ENCODE measurements at places on chromosomes 16 and 17.

DNA sequence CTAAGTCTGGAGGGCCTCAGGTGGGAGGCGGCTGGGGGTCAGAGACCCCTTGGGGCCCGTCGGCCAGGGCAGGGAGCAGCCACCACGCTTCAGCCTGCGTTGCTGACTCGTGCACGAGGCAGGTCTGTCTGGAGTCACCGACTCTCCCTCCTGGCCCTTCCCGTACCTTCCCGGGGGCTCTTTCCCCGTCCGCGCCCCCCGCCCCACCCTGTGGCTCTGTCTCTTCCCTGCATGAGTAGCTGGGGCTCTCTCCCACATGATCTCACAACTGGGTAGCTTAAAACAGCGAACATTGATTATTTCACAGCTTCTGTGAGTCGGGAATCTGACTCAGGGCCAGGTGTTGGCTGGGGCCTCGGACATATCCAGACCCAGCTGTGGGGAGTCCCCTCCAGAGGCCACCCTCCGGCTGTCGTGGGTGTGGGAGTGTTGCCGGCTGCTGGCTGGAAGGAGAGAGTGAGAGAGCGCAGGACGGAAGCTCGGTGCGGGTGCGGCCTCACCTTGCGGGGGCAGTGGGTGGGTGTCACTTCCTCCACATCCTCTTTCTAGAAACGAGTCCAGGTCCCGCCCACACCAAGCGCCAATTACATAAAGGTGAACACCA, 17.3 kb downstream of the BAHCC1 start:
- no peak for DNase-seq

GRCh38 chr16:86167061-86167460, 268.1 kb downstream of the IRF8 start:
- no peak for DNase-seq

GRCh38 chr17:44267818-44268490, at the start of gene SLC4A1:
Gene SLC4A1, minus strand, starts transcription at chr17:44268135. Its CDS starts 5,269 bp downstream, at chr17:44262866.
- peak; percentile 28 for DNase-seq

DNA sequence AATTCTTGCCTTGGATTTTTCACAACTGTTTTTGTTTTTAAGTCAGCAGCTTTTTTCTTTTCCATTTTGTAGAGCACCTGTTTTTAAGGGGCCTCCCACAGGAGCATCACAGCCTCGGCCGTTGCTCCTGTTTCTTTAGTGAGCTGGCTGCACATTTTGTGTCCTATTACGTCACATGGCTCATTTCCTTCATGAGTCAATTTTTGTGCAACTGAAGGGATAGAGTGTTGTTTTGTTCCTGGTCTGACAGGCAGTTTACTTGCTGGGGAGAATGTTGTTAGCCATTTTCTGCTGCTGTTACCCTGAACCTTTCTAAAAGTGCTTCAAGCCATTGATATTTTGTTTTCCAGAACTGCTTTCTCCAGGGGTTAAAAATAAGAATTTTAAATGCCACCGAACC, 45.0 kb upstream of the CRISPLD2 start:
- DNase-seq: no peak

DNA sequence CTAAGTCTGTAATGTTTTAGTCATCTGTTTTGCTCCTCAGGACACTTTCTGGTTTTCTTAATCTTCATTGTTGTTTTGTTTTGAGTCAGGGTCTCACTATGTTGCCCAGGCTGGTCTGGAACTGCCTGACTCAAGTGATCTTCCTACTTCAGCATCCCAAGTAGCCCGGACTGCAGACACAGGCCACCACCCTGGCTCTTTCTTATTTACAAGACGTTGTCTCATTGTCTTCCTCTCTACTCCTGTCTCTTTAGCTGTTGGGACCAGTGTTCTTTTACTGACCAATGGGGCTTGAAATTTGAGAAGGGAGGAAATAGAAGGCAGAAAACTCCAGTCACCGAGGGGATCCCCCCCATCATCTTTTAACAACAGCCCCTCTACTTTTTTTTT, 1.2 kb downstream of the SCPEP1 start:
- no peak for DNase-seq

GRCh38 chr16:76464955-76465620, 187.9 kb downstream of the CNTNAP4 start:
- DNase-seq: no peak

DNA sequence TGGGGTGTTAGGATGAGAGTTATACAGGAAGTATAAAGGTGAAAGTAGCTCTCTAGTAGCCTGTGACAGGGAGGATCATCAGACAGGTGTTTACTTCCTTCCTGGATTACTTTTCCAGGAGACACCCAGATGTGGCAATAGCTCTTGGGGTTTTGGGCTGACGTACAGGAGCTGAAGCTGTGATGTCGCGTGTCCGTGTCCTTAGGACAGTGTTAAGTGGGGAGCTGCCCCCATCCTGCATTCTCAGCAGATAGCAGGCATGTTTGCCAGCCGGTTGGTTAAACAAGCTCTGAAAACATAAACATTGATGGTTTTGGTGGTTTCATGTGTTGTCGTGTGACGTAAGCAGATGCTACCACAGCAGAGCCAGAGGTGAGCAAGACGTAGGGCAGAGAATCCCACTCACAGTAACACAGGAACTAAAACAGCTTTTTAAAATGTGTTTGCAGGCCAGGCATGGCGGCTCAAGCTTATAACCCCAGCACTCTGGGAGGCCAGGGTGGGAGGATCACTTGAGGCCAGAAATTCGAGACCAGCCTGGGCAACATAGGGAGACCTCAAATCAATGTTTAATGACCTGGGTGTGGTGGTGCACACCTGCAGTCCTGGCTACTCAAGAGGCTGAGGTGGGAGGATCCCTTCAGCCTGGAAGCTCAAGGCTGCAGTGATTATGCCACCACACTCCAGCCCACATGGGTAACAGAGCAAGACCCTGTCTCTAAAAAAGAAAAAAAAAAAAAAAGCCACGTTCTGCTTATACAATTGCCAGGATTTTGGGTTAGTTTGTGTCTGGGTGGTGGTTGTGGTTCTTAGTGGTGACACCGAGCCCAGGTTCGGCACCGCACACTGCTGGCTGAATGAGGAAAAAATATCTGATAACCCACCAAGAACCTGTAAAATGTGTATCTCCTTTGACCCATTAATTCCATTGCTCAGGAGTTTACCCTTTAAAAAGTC, 18.2 kb upstream of the IL17C start:
- DNase-seq: no peak

DNA sequence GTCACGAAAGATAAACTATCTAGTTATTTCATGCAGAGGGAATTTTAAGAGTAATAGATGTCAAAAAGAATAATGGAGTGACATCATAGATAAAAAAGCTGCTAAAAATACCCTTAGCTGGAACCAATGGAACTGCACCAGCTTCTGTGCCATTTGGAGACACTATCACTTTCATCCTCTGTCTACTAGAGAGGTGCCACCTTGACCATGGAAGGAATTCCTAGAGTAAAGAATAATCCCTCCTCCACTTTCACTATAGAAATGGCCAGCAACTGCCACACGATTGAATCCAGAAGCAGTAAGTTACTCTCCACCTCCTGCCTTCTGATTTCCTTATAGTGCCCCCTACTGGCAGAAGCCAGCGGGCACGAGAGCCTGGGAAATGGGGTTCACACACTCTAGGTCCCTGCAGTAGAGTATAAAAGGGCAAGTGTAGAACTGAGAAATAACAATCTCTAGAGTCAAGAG, 2.8 kb upstream of the ALDH3A2 start:
- peak; percentile 63 for DNase-seq

DNA sequence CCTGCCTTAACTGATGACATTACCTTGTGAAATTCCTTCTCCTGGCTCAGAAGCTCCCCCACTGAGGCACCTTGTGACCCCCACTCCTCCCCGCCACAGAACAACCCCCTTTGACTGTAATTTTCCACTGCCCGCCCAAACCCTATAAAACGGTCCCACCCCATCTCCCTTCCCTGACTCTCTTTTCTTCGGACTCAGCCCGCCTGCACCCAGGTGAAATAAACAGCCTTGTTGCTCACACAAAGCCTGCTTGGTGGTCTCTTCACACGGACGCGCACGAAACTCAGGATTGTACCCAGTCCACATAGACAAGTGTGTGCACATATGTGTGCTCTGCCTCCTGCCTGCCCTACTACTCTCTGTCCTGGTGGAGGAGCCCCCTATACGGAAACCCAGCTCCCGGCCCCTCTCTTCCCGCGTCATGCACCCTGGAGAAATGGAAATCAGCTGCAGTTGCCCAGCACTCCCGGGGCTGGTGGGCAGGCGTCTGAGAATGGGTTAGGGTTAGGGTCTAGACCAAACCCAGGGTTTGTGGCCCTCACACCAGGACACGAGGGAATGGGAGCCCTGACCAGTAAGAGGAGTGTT, 2.4 kb upstream of the RHBDF1 start:
- DNase-seq: no peak

DNA sequence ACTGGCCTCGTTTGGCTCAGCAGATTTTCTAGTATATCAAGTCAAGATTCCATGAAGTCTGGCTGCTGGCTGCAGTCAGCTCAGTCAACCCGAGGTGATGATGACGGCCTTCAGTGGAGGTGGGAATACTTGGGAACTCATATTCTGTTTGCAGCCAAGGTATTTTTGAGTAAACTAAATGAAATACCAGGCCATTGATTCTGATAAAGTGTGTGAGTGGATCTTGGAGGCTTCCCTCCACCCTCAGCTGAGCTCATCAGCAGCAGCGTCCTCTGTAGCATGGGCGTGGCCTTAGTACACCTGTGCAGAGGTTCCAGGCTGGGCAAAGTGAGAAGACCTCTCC, 22.0 kb upstream of the TACO1 start:
- DNase-seq: no peak

- DNase-seq: no peak
These were observed 15.4 kb upstream of the ARHGAP17 start for GRCh38 chr16:25030420-25031131.

DNA sequence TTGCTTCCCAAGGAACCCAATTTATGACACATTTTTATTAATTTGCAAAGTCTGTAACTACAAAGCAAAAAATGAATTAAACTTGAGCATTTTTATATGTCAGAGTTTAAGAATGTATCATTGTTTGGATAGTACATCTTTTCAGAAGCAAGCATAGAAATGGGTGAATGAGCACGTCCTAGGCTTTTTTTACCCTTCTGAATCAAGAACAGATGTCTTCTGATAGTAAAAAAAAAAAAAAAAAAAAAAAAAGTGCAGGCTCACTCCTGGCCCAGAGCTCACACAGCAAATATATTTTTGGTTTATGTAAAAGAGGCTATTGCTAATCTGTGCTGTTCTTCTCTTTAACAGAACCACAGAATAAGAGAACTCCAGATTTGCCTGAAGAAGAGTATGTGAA, 6.3 kb downstream of the TERF2IP start:
- DNase-seq: no peak

Measured in iPS-NIHi11 (cell line).